ENCODE measurements at places on chromosomes 13 and 19.

- no peak for DNase-seq
Observed at GRCh38 chr19:7619671-7620441, 9.5 kb downstream of the XAB2 start.

DNA sequence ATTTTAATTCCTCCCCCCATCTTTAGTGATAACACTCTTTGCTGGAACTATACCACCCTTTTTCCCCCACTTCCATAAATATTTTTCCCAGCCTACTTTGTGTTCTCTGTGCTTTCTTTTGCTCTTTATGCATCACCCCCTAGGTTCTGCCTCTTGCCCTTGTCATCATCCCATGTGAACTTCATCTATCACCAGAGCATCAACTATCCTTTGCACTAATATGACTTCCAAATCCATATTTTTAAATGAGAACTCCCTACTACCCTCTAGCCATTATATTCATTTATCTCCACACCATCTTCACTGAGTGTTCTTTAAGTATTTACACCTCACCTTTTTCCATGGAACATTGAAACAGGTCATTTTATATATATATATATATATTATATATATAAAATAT is 452.7 kb downstream of the FOXO1 start:
- DNase-seq, result no peak

GRCh38 chr13:59368693-59369092 is 795.0 kb downstream of the DIAPH3 start:
- DNase-seq, result no peak

DNA sequence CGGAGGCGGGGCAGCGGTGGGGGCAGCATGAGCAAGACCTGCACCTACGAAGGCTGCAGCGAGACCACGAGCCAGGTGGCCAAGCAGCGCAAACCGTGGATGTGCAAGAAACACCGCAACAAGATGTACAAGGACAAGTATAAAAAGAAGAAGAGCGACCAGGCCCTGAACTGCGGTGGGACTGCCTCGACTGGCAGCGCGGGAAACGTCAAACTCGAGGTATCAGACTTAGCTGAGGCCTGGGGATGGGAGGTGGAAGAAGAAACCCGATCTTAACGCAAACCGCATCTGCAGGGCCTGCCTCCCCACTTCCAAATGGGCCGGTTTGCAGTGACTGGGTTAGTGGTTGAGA is 693 bp downstream of the RFXAP start:
- DNase-seq, result no peak

DNA sequence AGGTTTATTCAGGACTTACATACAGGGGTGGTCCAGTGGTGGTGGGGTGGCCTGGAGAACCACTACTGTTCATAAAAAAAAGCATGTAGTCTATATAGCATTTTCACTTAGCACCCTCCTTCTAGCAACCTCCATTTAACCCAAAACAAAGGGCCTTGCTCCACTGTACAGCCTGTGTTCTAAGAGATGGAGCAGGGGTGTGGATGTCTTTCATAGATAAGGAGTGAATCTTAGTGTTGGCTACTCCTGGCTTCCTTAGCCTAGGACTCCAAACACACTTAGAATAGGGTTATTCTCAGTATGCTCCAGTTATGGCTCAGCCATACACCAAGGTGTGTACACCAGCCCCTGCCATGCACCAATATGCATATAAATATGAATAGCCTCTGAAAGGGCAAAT is 95.2 kb downstream of the ELF1 start:
- DNase-seq, result no peak

DNA sequence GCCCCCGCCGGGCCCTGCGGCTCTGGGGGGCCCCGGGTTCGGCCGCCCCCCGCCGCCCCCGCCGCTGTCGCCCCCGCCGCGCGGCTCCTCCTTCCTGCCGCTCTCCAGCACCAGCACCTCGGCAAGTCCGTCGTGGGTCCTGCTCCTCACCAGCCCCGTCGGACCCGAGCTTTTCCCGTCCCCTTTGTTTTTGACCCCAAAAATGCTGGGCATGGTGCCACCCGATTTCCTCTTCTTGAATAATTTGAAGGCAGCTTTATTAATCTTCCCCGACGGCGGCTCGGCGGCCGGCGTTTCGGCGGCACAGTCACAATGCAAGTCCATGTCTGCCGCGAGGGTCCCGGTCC is 945 bp downstream of the AMER2 start:
- no peak for DNase-seq

DNA sequence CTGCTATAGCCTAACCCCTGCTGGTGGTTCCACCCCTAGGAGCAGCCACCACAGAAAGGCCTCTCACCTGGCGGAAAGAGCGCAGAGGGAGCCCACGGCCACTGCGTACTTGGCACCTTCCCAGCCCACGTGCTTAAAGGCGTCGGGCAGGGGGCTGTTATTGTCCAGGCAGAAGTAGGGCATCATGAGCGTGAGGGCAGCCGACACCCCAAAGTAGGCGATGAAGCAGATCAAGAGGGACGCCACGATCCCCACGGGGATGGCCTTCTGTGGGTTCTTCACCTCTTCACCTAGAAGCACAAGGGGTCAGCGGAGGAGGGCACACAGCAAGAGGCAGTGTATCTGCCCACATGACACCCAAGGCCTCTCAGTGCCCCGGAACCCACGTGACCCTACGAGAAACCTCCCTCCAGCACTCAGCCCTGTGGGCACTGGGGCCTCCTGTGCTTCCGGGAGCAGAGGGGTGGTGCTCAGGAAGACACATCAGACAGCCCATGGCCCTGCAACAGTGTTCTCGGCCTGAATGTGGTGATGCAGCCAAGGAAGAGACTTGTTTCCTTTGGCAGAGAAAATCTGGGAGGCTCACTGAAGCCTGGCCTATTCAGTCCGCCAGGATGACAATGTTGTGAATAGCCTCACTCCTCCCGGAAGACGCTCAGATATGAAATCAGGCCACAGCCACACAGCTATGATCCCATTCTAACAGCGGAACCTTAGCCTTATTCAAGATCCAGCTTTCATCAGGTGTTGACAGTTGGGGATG is 72.1 kb downstream of the SLC7A1 start:
- DNase-seq, result no peak

GRCh38 chr13:27270594-27271520 is at the start of gene RASL11A:
Gene RASL11A, plus strand, starts transcription at chr13:27270830. Its CDS starts 115 bp downstream, at chr13:27270945.
- DNase-seq, result peak; percentile 70

- DNase-seq, result no peak
Observed at GRCh38 chr13:114097212-114097892, 35.1 kb downstream of the RASA3 start.

GRCh38 chr13:33207615-33207961 is 78.0 kb downstream of the STARD13 start:
- DNase-seq, result no peak

DNA sequence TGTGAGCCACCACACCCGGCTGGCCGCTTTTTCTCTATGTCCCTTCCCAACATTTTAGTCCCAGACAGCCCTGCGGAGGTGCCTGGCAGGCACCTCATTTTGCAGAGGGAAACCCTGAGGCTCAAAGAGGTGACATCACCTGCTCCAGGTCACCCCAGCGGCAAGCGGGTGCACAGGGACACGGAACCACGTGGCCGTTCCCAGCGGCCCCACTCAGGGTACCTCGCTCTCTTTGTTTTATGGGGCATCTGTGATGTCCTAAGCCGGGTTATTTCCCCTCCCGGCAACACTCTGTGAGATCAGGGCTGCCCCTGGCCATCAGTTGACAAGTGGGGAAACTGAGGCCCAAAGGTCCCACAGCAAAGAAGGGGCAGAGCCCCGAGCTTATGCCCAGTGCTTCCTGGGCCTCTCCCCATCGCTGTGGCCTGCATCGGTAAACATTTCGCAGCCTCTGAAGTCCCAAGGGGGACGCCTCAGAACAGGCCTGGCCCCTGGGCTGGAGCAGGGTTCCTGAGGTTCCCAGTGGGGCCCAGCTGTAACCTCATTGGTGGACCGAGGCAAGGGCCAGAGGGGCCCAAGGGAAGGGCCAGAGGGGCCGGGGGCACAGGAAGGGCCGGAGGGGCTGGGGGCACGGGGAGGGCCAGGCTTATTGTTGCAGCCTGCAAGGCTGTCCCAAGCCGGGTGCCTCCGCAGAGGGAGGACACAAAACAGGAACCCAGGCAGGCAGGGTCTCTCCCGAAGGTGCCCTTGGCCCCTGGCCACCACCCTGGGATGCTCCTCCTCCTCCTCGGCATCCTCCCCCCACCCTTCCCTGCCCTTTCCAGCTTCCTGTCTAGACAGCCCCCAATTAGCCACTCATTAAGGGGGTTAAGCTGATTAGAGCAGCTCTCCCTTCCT is 39.0 kb downstream of the SMIM24 start:
- DNase-seq, result no peak

- no peak for DNase-seq
Observed at GRCh38 chr13:94947965-94948371, 235.6 kb upstream of the SOX21 start.

DNA sequence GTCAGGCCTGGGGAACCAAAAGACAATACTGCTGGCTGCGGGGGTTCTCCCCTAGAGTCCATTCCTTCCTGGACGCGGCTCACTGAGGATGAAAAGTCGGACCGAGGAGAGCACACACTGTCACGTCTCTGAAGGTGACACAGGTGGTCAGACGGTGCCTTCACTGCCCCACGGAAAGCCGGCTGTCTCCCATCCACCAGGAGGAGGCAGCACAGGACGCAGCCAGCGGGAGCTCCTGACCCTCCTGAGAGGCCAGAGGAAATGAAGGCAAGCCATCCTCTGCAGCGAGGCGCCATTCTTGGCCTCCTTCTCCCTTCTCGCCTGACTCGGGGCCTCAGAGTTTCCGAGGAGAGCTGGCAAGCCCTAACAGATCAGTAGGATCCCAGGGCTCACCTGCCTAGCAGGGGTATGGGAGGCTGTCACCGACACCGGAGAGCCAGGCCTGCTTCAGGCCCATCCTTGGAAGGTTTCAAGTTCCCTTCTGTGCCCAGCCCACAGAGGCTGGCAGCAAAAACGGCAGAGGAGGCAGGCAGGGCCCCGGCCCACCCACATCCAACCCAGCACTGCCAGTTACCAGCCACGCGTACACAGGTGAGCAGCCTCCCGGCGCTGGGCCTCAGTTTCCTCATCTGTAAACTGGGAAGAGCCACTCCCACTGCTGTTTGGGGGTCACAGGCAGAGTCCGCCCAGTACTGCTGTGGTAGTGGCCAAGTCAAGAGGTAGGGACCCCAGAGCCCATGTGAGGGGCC is 4.5 kb downstream of the REXO1 start:
- DNase-seq, result no peak

DNA sequence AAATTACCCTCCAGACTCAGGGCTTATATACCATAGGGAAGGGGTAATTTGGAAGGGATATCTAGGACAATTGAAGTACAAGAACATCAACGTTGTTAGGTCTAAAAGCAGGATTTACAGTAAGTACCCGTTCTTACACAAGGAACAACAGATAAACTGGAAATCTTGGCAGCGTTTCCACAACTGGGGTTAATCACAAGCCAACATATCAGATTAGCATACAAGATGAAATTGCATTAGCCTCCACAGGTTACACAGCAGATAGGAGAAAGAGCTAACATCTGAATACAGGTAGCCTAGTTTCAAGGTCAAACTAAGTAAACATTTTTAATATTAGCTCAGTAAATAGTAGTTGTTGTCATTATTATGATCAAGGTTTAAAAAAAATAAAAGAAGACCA is 1214.0 kb upstream of the PCDH20 start:
- no peak for DNase-seq

DNA sequence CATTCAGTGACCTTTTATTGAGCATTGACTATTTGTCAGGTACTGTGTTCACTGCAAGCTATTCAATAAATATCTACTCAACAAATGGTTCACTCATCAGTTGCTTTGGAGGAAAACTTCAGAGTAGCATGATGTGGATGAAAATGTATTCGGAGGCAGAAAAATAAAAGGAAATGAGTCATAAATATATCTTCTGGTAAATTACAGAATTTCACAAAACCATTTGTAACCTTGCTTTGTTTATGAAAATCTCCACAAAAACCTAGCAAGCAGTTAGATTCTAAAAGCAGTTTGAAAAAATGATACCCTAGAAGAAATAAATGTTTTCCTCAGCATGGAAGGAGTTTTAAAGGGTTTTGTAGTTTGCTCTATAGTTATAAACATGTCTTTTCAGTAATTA is 399.6 kb downstream of the LMO7 start:
- no peak for DNase-seq

DNA sequence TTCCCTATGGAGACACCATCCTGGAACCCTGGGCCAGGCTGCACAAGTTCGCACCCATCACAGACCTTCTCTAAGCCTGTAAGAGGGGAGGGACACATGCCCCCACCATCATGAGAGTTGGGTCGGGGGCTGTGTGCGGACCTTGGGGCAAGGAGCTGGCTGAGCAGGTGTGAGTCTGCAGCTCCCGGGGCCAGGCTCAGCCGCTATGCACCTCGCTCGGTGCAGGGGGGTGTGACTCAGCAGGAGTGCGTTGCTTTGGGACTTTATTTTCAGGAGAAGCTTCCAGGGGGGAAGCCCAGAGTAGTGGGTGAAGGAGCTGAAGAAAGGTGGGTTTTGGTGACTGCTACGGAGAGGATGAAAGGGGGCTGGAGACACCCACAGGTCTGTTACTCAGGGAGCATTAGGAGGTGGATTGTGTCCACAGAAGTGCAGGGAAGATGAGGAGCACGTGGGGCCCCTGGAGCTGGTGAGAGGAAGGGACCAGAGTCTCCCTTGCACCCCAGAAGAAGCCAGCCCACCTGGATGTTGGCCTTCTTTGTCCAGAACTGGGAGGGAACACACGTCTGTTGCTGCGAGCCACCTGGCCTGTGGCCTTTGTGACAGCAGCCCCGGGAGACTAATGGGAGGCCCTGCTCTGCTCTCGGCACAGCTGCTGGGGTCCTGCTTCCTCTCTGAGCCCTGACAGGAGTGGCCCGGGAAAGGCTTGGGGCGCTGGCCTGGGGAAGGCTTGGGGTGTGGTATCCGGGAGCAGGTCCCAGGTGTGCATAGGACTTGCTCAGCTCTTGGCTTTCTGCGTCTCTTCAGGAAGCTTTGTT is 162.6 kb downstream of the TEX29 start:
- no peak for DNase-seq

DNA sequence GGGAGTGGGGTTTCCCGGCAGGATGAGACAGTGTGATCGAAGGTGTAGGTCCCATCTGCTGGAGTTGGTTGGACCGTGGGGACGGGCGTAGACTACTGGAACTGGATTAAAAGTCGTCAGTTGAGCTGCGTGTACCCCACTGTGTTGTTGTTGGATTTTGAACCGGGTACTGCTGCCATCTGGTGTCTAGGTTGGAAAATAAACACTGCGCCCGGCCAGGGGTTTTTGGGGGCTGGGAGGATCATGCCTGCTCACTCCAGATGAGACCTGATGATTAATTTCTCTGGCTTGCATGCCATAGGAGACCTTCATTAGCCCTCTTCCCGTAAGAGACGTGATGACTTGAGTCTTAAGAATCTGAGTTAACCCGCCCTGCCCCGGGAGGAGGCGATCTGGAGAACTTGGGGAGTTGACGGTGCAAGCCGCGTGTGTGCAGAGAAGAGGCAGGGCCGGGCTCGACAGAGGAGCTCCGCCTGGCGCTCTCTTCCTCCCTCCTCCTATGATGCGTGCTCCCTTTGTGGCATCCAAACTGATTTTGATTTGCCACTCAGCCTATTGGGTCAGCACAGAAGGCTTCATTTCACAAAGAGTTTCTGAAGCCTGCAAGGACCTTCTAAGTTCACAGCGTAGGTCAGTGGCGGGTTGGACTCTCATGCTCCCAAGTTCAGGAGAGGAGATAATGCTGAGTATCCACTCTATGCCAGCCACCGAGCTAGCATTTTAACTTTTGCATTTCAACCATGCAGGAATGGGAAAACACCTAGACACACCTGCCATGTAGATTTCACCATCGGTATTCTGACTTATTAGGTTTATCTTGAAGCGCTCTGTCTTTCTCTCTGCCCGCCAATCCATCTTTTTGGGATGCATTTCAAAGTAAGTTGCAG is 2.7 kb downstream of the UHRF1 start:
- peak; percentile 66 for DNase-seq
